ENCODE measurements at places on chromosomes 12 and 14.
A peak's percentile ranks its signal among the peaks of the same experiment; 100 is the strongest.

GRCh38 chr12:19588951-19589350 lies 149.7 kb downstream of the AEBP2 start:
- DNase-seq: no peak

DNA sequence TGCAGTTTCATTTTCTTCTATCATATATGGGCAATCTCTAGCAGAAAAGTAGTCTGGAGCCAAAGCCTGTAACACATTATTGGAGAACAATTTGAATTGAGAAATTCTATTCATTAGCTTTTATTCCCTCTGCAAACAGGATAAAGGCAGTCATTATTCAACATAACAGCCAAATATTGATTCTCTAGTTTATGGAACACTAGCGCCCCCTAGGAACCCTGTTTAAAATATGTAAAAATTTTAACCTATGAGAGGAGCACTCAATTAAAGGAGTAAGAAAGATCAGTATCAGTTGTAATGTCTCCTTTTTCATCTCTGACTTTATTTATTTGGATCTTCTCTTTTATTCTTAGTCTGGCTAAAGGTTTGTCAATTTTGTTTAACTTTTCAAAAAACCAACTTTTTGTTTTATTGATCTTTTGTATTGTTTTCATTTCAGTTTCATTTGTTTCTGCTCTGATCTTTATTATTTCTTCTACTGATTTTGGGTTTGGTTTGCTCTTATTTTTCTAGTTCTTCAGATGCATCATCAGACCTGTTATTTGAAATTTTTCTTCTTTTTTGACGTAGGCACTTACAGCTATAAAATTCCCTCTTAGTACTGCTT lies 4.8 kb upstream of the LMNTD1 start:
- no peak for DNase-seq

DNA sequence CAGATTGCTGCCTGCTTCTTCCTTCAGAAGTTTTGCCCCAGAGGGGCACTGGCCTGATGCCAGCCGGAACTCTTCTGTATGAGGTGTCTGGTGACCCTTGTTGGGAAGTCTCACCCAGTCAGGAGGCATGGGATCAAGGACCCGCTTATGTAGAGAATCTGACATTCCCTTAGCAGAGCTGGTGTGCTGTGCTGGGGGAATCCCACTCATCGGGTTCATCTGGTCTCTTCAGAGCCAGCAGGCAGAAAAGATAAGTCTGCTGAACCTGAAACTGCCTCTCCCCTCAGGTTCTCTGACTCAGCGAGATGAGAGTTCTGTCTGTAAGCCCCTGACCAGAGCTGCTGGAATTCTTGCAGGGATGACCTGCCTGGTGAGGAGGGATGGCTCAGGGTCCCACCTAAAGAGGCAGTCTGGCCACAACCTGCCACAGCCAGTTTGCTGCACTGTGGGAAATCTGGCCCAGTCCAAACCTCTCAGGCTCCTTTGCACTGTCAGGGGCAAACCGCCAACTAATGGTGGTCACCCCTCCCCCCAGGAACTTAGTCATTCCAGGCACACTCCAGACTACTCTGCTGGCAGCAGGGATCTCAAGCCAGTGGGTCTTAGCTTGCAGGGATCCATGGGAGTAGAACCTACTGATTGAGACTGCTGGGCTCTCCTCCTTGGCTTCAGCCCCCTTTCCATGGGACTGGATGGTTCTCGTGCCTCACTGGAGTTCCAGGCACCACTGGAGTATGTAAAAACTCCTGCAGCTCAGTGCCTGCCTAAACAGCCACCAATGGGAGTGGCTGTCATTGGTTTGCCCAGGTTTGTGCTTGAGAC lies 4.1 kb downstream of the CLEC2D start:
- DNase-seq: peak; percentile 64

- DNase-seq: no peak
Observed at GRCh38 chr12:107331912-107332311, 238.6 kb upstream of the CRY1 start.

DNA sequence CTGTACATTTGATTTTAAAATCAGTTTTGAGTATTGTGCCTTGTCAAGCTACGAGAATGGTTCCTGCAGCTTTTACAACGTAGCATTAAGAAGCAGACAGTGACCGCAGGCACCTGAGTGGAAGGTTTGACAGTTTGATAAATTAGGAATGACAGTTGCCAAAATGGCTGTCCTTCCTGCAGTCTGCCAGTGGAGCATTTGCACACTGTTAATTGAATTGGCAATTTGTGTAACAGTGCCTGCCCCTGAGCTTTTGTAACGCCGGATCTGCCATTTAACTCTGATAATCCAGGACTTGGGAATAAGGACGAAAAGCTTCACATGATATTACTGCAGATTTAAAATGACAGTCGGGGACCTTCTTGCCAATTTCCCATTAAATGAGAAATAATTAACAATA lies 385.3 kb downstream of the NPAS3 start:
- DNase-seq: no peak

DNA sequence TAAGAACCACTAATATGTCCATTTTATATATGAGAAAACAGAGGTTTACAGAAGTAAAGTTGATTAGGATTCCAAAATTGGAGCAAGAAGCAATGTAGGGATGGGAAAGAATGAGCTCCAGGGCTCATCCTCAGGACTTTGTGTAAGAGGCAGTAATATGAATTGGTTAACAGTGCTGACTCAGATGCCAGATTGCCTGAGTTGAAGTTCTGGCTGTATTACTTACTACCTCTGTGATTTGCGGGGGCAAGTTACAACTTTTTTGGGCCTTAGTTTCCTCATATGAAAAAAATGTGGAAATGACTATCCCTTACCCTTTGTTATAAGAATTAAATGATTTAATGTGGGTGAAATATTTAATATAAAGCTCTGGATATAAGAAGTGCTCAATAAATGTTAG lies 35.1 kb upstream of the PPP2R5E start:
- no peak for DNase-seq

GRCh38 chr12:60349232-60349978 lies 753.6 kb downstream of the SLC16A7 start:
- no peak for DNase-seq

DNA sequence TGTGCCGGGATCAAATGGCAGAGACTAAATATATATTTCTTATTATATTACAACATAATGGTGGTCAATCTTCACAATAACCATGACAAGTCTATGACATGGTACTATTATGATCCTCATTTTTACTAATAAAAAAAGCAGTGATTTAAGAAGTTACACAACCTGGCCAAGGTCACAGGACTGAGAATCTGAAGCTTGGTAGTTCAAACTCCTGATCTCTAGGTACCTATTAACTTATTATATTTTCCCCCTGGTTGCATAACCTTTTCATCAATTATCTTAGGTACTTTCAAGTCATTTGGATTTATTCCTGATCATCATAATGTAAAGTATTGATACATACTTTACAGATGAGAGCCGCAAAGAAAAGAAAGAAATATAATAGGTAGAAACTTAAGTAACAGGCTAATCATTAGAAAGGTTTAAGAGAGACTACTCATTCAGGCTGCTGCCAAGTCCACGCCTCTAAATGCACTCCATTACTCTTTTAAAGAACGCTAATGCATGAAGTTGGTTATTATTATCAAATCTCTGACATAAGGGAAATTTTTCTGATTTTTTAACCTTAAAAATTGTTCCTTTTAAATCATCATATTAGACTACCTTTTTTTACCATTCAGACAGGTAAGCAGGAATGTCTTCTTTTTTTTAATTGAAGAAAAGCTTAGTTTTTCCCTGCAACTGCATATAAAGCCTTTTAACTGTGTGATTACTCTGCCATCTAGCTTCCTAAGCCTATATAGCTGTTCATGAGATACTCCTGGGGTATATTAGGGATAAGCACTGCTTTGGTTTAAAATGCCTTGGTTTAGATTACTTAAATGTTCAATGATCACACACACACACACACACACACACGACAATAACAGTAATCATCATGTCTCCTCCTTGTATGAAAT lies 35.6 kb downstream of the RPS29 start:
- no peak for DNase-seq

DNA sequence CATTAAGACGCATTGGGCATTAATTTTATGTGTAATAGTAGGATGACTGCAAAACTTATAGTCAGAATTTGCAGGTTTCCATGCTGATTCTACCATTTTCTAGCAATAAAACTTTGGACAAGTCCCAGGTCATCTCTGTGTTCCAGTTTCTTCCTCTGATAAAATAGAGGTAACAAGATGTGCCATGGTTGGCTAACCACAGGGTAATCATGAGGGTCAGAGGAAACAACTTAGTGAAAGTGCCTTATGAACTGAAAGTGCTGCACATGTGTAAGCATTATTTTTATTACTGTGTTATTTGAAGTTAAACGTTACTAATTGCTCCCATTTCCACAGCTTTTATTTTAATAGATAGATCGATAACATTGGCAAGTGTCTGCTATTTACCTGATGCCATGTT lies 21.1 kb downstream of the SMCO2 start:
- no peak for DNase-seq

GRCh38 chr12:9033265-9033887 lies 44.0 kb downstream of the KLRG1 start:
- no peak for DNase-seq

DNA sequence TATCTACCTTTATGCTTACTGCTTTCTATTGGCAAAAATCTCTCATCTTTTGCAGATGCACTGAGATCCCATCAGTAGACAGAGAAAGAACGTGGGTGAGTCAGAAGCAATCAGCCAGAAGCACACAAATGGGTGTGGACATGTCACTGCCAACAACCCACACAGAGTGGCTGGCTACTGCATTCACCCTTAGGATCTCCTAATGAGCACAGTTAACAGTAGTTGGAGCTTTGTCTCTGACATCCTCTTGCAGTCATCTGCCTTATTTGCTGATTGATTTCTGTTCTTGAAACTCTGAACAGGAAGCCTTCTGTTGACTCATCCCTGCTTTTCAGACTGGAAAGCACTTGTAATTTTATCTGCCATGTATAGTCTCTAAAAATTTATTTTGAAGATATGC lies 117.2 kb downstream of the RGS6 start:
- no peak for DNase-seq

- no peak for DNase-seq
Observed at GRCh38 chr14:24013654-24014514, 25.2 kb downstream of the DHRS4L2 start.

GRCh38 chr12:124231980-124232653 lies 62.8 kb upstream of the RFLNA start:
- DNase-seq: no peak

DNA sequence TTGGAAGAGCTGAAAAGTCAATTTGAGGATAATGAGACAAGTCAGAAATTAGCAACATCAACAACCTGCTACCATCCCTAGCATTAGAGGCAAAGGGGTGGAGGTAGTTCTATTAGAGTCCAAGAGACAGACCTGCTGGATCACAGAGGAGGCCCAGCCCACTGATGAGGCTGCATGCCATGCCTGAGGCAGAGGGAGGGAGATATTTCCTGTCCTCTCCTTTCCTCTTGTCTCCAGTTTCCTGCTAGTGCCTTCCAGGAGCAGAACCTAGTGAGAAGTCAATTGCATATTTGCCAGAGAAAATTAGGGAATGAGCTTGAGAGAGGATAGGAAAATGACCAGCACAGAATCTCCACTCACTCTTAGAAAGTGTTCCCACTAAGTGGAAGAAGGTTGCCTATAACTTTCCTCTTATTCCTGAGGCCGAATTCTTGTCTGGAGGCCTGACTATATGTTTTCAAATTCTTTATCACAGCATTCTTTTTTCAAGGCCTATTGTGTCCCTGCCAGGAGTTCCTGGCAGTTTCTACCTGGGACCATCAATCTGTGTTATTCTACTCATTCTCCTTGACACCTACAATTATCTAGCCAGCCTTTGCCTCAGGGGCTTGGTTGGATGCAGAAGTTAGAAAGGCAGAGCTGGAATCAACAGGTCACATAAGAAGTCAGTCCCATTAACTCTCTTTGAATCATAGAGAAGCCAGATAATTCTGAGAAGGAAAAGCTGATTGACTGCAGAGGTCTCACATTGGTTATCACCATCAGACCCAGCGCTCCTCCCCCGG lies 121.9 kb downstream of the EMP1 start:
- DNase-seq: no peak

GRCh38 chr14:23816371-23816770 lies 137.2 kb upstream of the DHRS4 start:
- no peak for DNase-seq

- DNase-seq: no peak
Observed at GRCh38 chr12:98456041-98456440, 59.3 kb upstream of the TMPO start.

DNA sequence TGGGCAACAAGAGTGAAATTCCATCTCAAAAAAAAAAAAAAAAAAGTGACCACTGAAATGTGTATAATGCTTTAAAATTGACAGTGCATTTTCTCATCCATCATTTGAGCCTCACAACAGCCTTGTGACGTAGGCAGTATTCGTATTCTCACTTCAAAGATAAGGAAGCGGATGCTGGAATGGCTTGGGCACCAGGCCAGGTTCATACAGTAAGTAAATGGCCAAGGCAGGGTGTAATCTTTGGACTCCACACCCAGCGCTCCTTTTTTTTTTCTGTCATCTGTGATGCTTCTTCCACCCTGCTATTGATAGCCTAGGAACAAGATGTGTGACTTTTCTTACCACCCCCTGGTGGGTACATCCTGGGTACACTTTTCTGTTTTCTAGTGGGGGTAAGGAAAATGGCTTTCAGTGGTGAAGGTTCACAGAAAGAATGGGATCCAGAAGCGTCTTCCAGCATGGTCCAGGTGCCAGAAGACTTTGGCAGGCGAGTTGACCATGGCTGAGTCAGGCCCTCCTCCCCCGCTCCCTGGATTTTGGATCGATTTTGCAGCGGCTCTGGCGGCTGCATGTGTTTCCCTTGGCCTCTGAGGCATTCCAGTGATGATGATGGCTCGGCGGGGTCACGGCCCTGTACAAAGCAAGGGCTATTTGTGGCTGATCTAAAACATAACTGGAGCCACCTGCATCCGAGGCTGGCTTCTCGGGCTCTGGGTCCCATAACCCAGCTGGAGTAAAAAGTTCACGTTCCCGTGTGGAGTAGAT lies 110.6 kb downstream of the CACNA1C start:
- peak; percentile 91 for DNase-seq

GRCh38 chr14:101082436-101083384 lies 179.2 kb upstream of the RTL1 start:
- DNase-seq: no peak

DNA sequence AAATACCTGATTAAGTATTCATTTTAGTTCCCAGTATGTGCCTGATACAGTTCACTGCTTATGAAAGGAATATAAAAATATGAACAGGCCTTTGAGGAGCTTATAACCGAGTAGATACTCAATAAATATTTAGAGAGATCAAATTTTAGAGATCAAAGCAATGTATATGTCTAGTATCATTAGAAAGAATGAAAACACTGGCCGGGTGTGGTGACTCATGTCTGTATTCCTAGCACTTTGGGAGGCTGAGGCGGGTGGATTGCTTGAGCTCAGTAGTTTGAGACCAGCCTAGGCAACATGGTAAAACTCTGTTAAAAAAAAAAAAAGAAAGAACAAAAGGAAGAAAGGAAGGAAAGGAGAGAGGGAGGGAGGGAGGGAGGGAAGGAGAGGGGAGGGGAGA lies 113.2 kb upstream of the EEA1 start:
- no peak for DNase-seq

- DNase-seq: no peak
Observed at GRCh38 chr12:41709463-41710285, 435.0 kb downstream of the GXYLT1 start.

- no peak for DNase-seq
Observed at GRCh38 chr12:5451251-5451650, 19.3 kb downstream of the NTF3 start.

GRCh38 chr12:55818140-55818728 lies 393 bp downstream of the ORMDL2 start:
- no peak for DNase-seq

- no peak for DNase-seq
Observed at GRCh38 chr14:98733536-98733935, 538.5 kb downstream of the BCL11B start.

Data from sciatic nerve (tissue), 2 donors.